Neuronal stem cell (in vitro differentiated cells): ENCODE measurements at places on chromosomes 3 and 15.

DNA sequence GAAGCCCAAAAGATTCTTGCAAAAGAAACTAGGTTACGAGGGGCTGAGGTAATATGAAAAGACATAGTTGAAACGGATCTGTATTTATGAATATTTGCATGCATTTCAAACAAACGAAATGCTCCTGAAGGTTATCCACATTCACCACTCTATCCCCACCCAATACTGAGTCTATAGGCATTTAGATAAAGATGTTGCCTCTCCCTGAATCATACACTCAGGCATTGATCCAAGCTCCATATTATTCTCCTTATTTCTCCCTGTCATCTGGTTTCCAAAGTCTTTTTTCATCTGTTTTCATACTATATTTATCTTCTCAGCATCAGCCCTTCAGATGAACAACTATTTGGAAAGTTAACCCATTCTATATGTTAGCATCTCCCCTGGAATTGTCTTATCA, 492.5 kb upstream of the TGFBR2 start:
- DNase-seq, result no peak
- no peak overlapping the region for H3K4me3 ChIP-seq
- H3K27me3 ChIP-seq, result no peaks in the 10 kb centered on the region

- H3K4me3 ChIP-seq, result no peak overlapping the region
- H3K4me1 ChIP-seq, result no peaks in the 10 kb centered on the region
- no peaks in the 10 kb centered on the region for H3K27me3 ChIP-seq
- DNase-seq, result no peak
Observed at GRCh38 chr15:69288531-69289341, 10.0 kb upstream of the PAQR5 start.

- peaks cover 14% of the 10 kb centered on the region for H3K36me3 ChIP-seq
- H3K27ac ChIP-seq, result no peak overlapping the region
- DNase-seq, result no peak
- no peak overlapping the region for H3K4me3 ChIP-seq
Observed at GRCh38 chr15:48470096-48470495, 138.9 kb downstream of the DUT start.

DNA sequence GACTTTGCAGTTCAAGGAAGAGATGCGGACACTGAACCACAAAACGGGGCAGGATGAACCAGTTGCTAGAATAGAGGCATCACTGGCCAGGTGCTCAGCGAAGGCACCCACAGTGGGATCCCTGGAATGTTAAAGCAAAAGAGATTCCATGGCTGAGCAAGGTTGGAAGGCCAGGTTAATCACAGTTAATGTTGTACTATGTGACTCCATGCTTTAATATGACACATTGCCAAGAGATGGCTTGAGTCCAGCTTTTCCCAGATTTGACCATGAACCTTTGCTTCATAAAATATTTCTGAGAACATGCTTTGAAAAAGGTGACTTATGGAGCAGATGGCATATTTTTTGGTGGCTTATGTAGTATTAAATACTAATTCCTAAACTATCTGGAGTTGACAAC, 76.2 kb upstream of the CMTM7 start:
- no peak for DNase-seq
- no peak overlapping the region for H3K27ac ChIP-seq
- H3K4me1 ChIP-seq, result peaks cover 16% of the 10 kb centered on the region

DNA sequence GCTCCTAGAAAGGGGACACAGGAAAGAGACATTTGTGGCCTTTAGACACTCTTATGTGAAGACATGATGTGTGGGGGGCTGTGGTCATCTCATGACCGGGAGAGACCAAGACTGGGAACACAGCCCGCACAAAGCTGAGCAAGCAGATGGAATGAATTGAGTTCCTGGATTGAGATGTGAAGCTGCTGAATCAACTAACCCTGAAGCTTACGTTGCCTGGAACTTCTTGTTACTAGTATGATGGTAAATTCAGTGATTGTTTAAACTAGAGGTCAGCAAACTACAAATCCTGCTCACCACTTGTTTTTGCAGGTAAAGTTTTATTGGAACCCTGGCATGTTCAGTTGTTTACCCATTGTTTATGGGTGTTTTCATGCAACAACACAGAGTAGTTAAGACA, 83.4 kb upstream of the BHLHE40 start:
- H3K36me3 ChIP-seq, result no peaks in the 10 kb centered on the region
- DNase-seq, result no peak
- H3K4me3 ChIP-seq, result no peak overlapping the region
- no peak overlapping the region for H3K27ac ChIP-seq
- peaks cover 2% of the 10 kb centered on the region for H3K27me3 ChIP-seq

DNA sequence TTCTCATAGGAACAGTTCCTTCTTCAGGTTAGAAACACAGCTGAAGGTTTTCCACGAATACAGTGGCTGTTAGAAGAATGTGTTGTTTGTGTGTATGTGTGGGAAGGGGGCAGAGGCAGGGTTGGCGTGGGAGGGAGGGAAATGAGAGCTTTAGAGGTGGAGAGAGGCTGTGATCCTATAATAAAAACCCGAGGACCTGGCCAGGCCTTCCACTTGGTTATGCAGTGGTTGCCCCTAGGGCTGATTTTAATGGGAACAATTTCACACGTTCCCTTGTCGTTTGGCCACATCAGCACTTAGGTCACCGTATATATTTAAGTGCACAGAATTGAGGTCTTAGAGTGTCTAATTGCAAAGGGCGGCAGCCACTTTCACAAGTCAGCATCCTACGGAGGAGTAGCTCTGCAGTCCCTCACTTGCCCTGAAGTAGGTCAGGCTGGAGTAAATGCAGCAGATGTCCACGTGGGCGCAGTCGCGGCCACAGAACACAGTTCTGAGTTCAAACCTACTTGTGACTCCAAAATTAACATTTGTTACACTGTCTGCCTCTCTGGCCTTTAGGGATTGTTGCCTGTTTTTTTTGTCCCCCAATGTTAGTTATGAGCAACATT, 85.6 kb downstream of the PDCD6IP start:
- no peak for DNase-seq
- H3K4me3 ChIP-seq, result no peak overlapping the region
- no peaks in the 10 kb centered on the region for H3K27me3 ChIP-seq
- no peak overlapping the region for H3K27ac ChIP-seq
- no peaks in the 10 kb centered on the region for H3K36me3 ChIP-seq
- peaks cover 3% of the 10 kb centered on the region for H3K4me1 ChIP-seq

- no peaks in the 10 kb centered on the region for H3K4me1 ChIP-seq
- H3K4me3 ChIP-seq, result no peak overlapping the region
- H3K27ac ChIP-seq, result no peak overlapping the region
- no peak for DNase-seq
- no peaks in the 10 kb centered on the region for H3K27me3 ChIP-seq
- H3K36me3 ChIP-seq, result no peaks in the 10 kb centered on the region
Observed at GRCh38 chr3:188396251-188396650, 242.3 kb downstream of the LPP start.

DNA sequence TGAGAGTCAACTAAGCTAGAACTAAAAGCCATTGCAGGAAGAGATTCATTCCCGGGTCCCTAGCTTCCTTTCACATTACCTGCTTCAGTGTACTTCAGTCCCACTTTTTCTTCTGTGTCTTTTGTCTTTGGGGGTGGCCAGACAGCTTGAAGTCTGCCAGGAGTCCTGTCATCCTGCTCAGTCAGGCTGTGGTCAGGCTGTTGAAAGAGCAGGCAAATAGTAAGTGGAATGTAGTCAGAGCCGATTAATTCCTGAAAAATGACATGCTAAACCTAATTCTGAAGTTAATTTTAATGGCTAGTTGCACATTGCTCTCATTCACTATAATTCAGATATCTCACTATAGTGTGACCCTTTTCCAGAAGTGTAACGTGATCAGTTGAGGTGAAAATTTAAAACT, 129.6 kb downstream of the FMN1 start:
- no peak for DNase-seq
- no peak overlapping the region for H3K27ac ChIP-seq
- no peaks in the 10 kb centered on the region for H3K27me3 ChIP-seq
- H3K36me3 ChIP-seq, result no peaks in the 10 kb centered on the region
- H3K4me3 ChIP-seq, result no peak overlapping the region
